ENCODE measurements at places on chromosomes 4 and X.

DNA sequence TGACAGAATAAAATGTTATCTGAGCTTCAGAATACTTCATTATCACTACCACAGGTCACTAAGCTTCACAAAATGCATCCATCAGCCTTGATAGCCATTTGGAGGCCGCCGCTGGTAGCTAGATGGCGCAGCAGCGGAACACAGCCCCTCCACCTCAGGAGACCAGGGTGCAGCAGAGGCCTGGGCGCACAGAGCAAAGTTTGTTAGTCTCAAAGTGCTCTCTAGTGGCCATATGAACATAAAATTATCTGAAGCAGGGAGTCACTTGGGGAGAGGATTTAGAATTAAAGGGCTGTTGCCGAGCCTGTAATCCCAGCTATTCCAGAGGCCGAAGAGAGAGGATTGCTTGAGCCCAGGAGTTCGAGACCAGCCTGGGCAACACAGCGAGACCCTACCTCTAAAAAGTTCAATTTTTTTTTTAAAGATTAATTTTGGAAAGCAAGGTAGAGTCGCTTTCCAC is 8.1 kb upstream of the DCTD start:
- peak; percentile 68 for DNase-seq

DNA sequence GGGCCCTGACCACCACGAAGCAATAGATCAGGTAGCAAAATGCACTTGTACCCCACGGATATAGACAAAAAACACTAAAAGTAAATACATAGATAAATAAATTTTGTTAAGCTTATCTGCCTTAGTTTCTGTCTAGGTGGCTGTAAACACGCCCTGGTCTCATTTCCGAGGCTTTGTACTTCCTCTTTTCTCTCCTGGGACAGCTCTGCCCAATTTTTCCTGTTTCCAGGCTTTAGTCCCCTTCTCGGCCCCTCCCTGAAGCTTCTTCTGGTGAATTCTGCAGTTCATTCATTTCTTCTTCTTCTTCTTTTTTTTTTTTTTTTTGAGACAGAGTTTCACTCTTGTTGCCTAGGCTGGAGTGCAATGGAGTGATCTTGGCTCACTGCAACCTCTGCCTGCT is 73.4 kb upstream of the STOX2 start:
- DNase-seq = no peak

DNA sequence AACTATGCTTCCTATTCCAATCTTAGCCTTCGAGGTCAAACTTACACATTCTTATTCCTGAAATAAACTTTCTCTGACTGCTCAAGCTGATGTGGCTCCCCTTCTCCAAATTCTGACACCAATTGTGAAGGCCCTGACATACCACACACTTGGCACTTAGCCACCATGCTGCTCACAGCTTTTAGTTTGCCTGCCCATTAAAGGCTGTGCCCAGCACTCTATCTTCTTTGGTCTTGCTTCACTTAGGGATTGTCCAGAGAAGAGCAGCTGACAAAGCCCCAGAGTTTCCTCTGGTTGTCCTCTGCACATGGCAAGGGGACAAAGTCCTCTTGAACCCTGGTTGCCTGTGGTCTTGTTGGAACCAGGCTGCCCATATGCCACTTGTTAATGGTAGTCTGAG is 126.1 kb downstream of the ARHGEF9 start:
- no peak for DNase-seq

GRCh38 chr4:115213716-115214115 is 100.3 kb upstream of the NDST4 start:
- DNase-seq = no peak

GRCh38 chr4:89303177-89303576 is 4.4 kb downstream of the GPRIN3 start:
- no peak for DNase-seq
